ENCODE measurements at places on chromosomes 13 and 19.

DNA sequence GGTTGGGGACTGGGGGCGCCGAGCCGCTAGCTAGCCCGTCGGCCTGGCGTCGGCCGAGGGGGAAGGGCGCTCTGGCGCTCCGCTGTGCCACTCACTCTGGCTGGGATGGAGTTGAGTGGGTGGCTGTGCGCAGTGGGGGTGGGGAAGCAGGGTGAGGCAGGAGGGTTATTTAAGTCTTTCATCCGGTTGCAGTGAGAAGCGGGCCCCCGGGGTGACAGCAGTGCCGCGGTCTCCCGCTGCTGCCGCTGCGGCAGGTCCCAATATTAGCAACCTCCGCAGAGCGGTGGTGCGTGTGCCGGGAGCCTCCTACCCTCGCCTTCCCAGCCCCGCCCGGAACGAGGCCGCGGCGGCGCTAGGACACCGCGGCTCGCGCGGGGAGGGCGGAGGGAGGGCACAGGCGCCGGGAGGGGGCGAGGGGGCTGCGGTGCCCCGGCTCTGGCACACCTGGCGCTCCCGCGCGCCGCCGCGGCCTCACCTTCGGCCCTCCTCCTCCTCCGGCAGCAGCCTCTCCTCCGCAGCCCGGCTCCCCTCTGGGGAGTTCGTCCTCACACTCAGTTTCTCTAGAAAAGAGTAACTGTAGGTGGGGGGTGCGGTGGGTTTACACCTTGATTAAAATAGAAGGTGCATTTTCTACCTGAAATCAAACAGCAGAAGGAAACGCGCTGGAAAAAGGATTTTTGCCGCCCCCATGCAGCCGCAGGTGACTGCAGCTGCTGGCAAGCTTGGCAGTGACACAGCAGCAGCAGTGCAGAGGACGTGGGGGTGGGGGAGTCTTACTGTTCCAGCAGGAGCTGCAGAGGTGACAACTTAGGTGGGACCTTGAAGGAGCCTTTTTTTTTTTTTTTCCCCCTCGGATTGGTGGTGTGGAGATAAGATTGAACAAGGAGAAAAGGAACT is 4.5 kb downstream of the FGF9 start:
- DNase-seq: no peak

DNA sequence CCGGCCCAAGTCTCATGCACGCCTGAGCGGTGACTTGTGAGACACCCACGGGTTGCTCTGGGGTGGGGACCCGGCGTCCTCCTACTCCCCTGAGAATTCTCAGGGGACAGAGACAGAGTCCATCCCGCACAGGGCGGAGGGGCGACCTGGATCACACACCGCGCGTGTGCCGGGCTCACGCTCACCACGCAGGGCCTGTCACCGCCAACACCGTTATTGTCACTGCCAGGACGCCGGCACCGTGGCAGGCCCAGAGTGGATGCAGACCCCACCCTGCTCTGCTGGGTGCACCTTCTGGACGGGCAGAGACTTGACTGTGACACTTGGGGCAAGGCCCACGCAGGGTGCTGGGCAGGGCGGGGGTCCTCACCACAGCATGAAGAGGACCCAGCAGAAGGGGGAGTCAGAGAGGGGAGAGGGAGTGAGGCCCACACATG is 16.2 kb downstream of the MOB3A start:
- DNase-seq: no peak

DNA sequence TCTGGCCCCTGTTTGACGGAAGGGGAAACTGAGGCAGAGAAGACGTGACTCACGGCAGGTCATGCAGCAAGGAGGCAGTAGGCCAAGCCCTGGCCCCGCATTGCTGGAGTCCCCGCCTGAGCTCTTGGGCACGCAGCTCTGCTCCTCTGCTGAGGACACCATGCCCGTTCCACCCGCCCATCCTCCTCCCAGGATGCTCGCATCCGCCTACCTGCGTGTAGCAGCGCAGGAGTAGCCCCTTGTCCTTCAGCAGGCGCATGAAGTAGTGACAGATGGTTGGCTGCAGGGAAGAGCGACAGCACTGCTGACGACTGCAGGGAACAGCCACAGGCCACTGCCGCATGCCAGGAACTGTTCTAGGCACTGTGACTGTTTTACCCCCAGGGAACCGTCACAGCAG is 10.5 kb downstream of the SIRT2 start:
- DNase-seq: no peak

DNA sequence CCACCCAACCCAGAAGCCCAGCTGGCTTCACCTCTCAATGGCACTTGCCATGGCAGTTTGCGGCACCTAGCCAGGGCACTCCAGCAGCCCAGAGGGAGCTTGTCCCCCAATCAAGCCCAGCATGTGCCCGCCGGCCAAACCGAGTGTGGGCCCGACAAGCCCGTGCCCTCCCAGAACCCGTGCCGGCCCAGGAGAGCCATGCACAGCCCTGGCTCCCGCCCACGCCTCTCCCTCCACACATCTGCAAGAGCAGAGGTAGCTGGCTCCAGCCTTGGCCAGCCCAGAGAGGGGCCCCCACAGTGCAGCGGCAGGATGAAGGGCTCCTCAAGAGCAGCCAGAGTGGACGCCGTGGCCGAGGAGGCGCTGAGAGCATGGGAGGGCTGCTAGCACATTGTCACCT is 2278.0 kb upstream of the PCDH20 start:
- no peak for DNase-seq

GRCh38 chr19:49080392-49080791 is 4.9 kb upstream of the SNRNP70 start:
- DNase-seq: no peak

DNA sequence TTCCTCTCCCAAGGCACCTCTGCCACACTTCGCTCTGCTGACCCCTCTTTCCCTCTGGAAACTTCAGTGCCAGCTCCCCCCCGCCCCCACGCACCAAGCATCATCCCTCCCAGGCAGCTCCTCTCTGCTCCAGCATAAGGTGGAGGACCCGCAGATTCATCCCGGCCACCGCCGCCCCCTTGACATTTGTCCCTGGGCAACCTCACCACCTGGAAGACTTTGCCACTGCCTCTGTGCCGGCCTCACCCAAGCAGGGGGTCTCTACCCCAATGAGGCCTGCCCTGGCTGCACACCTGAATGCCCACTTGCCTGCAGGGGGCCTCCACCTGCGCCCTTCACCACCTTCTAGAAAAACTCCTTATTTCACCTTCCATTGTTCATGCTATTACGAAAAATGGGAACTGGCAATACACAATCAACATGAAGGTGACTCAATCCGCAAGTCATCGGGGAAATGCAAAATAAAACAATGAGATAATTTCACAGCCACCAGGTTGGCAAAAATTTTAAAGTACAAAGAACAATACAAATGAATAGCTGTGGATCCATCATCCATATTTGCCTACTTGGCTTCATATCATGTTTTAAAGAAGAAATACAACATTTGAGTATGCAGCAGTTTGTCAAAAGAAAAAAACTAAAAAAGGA is 21.9 kb downstream of the CCNE1 start:
- DNase-seq: no peak

GRCh38 chr19:39296055-39296645 is at the start of gene IFNL1:
Gene IFNL1 (plus strand): TSS chr19:39296407. CDS start chr19:39296422, 15 bp downstream.
- DNase-seq: no peak

- DNase-seq: no peak
Measured at GRCh38 chr19:8506402-8506957, 4.0 kb upstream of the PRAM1 start.

GRCh38 chr13:45875951-45876350 is 24.4 kb upstream of the SIAH3 start:
- DNase-seq: no peak

- DNase-seq: no peak
Measured at GRCh38 chr13:29579094-29579493, 16.4 kb downstream of the SLC7A1 start.

GRCh38 chr19:13861392-13861713 is 15.6 kb upstream of the NANOS3 start:
- no peak for DNase-seq

DNA sequence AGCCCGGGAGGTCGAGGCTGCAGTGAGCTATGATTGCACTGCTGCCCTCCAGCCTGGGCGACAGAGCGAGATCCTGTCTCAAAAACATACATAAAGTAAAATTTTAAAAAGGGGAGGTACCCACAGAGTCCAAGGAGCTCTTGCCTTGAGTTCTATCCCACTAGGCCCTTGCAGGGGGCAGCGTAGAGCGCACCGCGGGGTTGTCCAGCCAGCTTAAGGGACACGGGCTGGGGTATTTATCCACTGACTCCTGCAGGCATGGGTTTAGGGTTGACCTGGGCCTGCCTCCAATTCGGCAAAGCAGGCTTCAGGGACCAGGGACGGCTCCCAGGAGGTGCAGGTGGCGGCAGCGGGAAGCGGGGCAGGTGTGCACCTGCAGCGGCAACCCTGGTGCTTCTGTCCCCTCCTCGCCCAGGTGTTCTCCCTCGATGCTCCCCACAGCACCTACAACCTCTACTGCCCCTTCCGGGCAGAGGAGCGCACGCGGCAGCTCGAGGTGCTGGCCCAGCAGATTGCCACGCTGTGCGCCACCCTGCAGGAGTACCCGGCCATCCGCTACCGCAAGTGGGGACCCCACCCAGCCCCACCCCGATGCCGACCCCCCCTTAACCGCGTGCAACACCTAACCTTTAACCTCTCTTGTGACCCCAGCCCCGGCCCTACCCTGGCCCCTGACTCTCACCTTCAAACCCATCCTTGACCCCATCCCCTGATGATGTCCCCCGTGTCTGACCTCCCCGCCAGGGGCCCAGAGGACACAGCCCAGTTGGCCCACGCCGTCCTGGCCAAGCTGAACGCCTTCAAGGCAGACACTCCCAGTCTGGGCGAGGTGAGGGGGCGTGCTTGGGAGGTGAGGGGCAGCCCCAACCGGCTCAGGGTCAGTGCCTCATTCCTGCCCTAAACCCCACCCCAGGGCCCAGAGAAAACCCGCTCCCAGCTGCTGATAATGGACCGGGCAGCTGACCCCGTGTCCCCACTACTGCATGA is 4.7 kb downstream of the STXBP2 start:
- DNase-seq: no peak

DNA sequence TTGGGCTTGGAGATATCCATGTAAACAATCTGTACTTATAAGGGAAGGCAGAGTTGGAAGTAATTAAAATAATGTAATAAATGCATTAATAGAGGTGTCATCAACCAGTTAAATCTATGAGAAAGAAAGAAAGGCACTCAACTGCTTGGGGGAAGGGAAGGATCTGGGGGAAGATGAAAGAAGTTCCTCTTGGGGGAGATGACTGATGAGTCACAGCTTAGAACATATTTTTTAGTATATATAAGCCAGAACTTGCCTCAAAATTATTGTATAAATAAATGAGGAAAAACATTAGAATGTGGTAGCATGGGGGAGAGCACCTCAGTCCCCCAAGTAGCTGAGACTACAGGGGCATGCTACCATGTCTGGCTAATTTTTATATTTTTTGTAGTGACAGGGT is 205.8 kb downstream of the GGACT start:
- no peak for DNase-seq

DNA sequence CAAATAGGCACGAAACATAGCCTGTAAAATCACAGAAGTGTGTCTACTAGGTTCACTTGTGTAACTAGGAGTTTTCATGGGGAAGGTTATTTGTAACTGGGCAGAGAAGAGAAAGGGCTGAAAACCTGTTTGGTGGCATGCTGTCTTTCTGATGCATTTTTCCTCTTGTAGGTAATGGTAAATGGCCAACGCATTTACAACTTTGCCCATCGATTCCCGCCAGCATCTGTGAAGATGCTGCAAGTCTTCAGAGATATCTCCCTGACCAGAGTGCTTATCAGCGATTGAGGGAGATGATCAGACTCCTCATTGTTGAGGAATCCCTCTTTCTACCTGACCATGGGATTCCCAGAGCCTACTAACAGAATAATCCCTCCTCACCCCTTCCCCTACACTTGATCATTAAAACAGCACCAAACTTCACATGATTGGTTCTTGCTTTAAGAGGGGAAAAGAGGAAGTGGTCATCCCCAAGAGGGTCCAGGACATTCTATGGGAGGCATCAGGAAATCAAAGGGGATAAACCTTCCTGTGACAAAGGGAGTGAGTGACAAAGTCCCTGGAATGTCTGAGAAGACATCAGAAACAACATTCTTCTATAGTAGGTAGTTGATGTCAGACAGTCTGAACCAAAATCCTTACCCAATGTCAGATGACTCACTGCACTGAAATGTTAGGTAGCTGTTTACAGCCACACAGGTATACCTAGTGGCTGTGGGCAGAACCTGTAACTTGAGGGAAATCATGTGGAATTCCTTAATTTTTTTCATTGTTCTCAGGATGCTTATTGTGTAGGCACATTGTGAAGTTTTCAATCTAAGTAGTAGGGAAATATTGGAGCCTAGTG is 5.0 kb downstream of the LGALS14 start:
- no peak for DNase-seq

DNA sequence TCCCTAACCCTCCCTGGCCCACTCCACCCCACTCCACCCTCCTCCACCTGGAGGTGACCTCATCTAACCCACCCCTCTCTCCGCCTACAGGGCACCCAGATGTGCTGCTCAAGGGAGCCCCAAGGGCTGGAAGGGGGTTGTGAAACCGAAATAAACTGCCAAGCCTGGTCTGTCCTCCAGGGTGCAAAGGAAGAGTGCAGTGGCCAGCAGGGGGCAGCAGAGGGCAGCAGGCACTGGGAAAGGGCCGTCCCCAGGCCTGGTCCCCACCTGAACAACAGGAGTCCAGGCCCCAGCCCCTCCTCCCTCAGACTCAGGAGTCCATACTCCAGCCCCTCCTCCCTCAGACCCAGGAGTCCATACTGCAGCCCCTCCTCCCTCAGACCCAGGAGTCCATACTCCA is 8.4 kb upstream of the BCAM start:
- peak; percentile 74 for DNase-seq

GRCh38 chr13:24264976-24265375 is 44.4 kb upstream of the C1QTNF9 start:
- DNase-seq: no peak

DNA sequence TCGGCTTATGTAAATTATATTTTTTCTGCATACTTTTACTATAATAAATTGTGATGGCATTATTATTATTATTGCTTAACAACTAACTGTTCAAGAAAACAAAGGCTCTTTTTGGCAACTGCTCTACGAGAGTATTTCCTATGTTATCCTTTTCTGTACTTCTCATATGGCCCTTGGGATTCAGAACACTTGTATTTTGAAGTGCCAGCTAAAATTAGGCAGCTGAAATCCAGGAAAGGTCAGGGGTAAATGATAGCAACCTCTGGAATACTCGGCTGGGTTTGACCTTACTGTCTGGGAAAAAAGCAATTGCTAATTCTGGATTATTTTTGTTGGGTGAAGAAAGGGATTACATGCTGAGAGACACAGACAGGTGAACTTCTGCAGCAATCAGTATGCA is 23.9 kb downstream of the EDNRB start:
- DNase-seq: no peak

DNA sequence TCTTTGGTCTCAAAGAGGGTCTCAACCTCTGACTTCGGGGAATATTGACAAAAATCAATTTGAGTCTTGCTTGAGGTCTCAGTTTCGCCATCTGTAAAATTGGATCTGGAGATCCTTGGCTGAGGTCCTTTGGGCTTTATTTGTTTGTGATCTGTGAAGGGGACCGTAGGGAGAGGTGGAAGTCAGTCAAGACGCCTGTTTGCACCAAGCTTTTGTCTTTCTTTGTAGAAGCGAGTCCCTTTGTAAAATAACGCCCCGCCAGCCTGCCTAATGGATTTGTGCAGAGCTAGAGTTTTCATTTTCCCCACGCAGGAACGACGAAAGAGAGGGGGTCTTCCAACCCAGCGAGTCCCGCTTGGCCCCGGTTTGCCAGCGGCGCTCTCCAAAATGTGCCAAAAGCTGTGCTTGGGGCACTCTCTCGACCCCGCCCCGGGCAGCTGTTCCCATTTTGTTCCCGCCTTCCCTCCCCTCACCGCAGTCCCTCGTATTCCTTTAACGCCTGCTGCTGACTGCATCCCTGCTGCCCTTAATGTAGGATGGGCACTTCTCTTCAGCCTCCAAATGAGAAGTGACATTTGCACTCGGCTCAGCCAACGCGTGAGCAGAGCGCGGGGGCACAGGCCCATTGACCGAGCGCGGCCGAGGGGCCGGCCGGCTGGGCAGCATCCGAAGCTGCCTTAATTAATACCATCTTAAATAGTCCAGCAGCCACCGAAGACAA is 13.0 kb downstream of the ZIC5 start:
- no peak for DNase-seq
